ENCODE measurements at places on chromosomes 3 and 15.

DNA sequence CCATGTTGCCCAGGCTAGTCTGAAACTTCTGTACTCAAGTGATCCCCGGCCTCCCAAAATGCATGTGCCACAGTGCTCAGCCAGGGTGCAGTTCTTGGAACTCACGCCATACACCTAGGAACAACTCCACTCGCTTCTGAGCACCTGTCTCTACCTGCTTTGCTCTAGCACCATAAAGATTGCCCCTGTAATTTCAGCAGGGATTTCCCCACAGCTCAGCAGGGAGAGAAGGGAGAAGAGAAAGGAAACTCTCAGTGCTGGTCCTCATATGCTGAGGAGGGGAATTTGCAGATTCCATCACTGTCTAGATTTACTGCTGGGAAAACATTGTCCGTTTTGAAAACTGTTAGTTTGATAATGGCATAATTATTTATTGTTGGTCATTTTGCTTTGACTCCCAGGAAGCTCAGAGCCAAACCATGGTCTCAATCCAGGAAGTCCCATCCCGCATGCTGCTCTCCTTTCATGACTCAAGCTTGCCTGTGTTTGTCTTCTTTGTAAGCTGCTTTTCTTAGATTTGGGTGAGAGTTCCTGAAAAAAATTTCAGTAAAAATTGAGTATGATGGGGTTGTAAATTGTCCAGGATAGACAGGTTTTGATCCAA, 24.2 kb downstream of the TRIM71 start:
- no peak for DNase-seq

DNA sequence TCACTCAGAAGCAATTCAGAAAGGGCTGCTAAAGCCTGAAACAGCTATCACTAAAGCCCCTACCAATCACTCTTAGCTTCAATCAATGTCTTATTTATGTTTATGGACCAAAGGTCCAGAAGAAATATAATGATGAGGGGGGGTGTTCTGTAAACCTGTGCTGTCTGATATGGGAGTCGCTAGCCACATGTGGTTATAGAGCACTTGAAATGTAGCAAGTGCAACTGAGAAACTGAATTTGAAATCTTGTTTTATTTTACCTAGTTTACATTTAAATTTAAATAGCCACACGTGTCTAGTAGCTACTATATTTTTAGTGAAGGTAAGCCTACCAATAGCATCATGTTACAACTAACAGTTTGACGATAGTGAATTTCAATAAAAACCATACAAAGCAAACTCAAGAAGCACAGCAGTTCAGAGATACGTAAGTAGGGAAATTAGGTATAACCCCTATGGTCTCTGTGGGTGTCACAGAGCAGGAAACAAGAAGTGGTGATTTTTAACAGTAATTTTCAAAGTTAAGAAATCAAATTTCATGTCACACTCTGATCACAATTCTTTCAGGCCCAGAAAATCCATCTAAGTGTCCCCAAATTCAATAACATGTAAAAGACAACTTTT, 3.6 kb downstream of the POU1F1 start:
- DNase-seq = no peak

GRCh38 chr3:55458181-55458790, 28.8 kb downstream of the WNT5A start:
- no peak for DNase-seq

- DNase-seq = no peak
Measured at GRCh38 chr3:79140708-79141107, 627.1 kb downstream of the ROBO1 start.

DNA sequence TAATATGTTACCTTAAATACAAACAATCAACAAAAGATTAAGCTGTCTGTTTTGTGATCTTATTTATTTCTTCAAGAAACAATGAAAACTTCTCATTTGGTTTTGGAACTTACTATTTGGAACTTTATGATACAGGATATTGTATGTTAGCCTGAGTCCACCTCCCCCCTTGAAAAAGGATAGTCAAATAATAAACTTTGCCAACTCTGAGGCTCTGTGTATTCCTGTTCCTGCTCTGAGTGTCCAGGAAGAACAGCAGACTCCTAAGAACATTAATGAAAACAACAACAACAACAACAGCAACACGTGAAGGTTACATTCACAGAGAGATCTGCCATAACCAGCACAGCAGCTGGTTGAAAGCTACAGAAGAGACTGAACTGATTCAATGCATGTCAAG, 108.1 kb upstream of the AADACL2 start:
- DNase-seq = no peak

- DNase-seq = no peak
Measured at GRCh38 chr3:112637700-112638099, 3.2 kb downstream of the CCDC80 start.

Measured in activated CD4-positive, CD25-positive, alpha-beta regulatory T cell treated with anti-CD3 and anti-CD28 coated beads, Interleukin-2, amount 50 U/mL, for 16 hours (primary cell).